GM23248 (cell line): ENCODE measurements at places on chromosomes 7 and 10. TPM values are rescaled to one million over a fixed set of nuclear protein-coding genes. Genes with fewer than 3 reads are reported as not detected.

The SPDYE8 gene
- polyA plus RNA-seq: 0.14 and 0.27 TPM in 2 replicates

The WEE2 gene
- not detected in 2 replicates for polyA plus RNA-seq

The TPK1 gene
- 2.9 and 3.5 TPM in 2 replicates for polyA plus RNA-seq

The DRGX gene
- polyA plus RNA-seq: 0.09 and 0.20 TPM in 2 replicates

The ATOH7 gene
- not detected in 2 replicates for polyA plus RNA-seq

The NIPSNAP2 gene
- 44.9 and 49.5 TPM in 2 replicates for polyA plus RNA-seq

The INA gene
- polyA plus RNA-seq: 0.18 and 0.20 TPM in 2 replicates

The CYP3A7 gene
- not detected in 2 replicates for polyA plus RNA-seq

The NEURL1 gene
- polyA plus RNA-seq: 1.5 TPM in 2 replicates

The NUTM2A gene
- not detected in 2 replicates for polyA plus RNA-seq

The PPP3CB gene
- 21.2 and 23.7 TPM in 2 replicates for polyA plus RNA-seq

The PLXDC2 gene
- 0.81 and 0.87 TPM in 2 replicates for polyA plus RNA-seq

The PPP1R17 gene
- polyA plus RNA-seq: 0.20 and 0.29 TPM in 2 replicates

The FAM13C gene
- 0.56 and 0.80 TPM in 2 replicates for polyA plus RNA-seq

The CTAGE8 gene
- not detected in 2 replicates for polyA plus RNA-seq

The NXPH1 gene
- not detected in 2 replicates for polyA plus RNA-seq

The TSC22D4 gene
- polyA plus RNA-seq: 19.1 and 20.7 TPM in 2 replicates

The PVRIG gene
- 0.34 TPM in 1 of 2 replicates, not detected in the other for polyA plus RNA-seq

The HSPA12A gene
- 5.4 and 5.6 TPM in 2 replicates for polyA plus RNA-seq

The RBP4 gene
- 0.46 and 0.90 TPM in 2 replicates for polyA plus RNA-seq

The ABCA13 gene
- polyA plus RNA-seq: not detected in 2 replicates
